SJSA1 (cell line): ENCODE measurements at places on chromosomes 4 and X. TPM values are rescaled to one million over a fixed set of nuclear protein-coding genes. Genes with fewer than 3 reads are reported as not detected.

SLITRK4 gene
- total RNA-seq, result not detected in 2 replicates

SPATA18 gene
- 0.11 TPM in 1 of 2 replicates, not detected in the other for total RNA-seq

ODAM gene
- total RNA-seq, result not detected in 2 replicates

GRCh38 chrX:21745756-21746155, 12.2 kb downstream of the SMPX start:
- DNase-seq, result no peak

HSFX3 gene
- not detected in 2 replicates for total RNA-seq

DNA sequence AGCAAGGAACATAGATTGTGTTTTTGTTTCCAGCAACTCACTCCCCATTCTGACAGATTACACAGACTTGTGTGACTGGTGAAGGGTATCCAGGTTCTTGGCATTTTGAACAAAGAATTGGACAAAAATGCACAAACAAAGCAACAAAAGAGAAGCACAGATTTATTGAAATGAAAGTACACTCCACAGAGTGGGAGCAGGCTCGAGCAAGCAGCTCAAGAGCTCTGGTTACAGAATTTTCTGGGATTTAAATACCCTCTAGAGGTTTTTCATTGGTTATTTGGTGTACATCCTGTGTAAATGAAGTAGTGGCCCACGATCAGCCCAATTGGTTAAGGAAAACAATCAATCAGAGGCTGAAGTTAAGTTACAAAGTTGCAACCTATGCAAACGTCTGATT, 155.0 kb upstream of the JADE1 start:
- DNase-seq, result no peak

DNA sequence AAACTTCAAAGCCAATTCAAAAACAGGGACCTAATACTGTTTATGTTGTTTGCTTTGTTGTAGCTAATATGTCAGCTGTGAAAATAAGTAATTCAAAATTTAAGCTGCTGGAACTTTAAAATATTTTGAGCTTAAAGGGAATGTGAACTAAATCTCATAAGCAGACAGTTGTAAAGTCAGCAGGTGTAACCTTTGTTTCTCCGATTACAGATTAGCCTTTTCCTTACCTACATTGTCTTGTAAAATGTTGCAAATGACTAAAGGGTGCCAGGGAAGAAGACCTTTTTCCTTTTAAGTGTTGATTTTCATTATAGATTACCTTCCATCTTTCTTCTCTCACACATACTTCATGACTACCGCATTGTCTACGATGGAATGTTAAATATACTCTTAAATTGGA, 405.1 kb downstream of the KCNIP4 start:
- DNase-seq, result no peak

- peak; percentile 75 for DNase-seq
These were observed 531 bp downstream of the CAMK2D start for GRCh38 chr4:113760795-113761619.

THAP9 gene
- total RNA-seq, result 3.4 and 5.3 TPM in 2 replicates

- DNase-seq, result peak; percentile 52
These were observed 760.6 kb upstream of the EPHA5 start for GRCh38 chr4:66430856-66431255.

DNA sequence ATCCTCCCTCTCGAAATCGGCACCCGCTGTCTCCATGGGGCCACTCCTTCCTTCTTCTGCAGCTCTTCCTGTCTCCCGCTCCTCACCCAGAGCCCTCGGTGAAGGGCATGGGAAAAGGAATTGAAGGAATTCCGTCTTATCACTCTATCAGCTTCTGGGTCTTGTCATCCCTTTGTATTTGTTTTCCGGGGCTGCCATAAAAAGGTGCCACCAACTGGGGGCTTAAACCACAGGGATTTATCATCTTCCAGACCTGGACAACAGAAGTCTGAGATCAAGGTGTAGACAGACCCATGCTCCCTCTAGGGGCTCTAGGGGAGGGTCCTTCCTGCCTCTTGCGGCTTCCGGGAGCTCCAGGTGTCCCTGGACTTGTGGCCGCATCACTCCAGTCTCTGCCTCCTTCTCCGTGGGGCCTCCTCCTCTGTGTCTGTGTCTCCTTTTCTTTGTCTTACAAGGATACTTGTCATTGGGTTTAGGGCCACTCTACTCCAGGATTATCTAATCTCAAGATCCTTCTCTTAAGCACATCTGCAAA, 24.0 kb downstream of the CD99 start:
- no peak for DNase-seq

- no peak for DNase-seq
These were observed 17.9 kb upstream of the NSUN7 start for GRCh38 chr4:40731792-40732245.

- no peak for DNase-seq
These were observed 18.4 kb upstream of the MGST2 start for GRCh38 chr4:139647184-139647583.

NAP1L2 gene
- 0.06 TPM in 1 of 2 replicates, not detected in the other for total RNA-seq

HPSE gene
- total RNA-seq, result 6.0 and 9.6 TPM in 2 replicates

DTHD1 gene
- total RNA-seq, result not detected in 2 replicates

GPRIN3 gene
- not detected in 2 replicates for total RNA-seq
